CD4-positive, alpha-beta T cell treated with Interleukin-1 beta for 1 hour (primary cell): ENCODE measurements at places on chromosomes 4 and X.

- DNase-seq = no peak
Measured at GRCh38 chr4:71830-72229, 18.7 kb downstream of the ZNF595 start.

DNA sequence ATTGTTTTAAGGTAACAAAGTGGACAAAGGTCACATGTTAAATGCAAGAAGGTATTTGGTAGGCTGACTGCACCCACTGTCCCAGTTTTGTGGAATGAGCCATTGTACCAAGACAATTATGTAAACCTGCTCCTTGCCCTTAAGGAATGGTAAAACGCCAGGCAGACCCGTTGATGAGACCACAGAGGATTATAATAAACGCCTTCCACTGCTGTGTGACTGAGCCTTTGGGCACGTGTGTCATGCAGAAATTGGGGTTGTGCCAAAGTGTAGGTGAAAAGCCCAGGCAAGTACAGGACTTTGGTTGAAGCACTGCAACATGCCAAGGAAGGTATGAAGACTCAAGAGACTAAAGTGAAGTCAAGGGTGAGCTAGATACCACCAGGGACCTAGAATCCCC is 59.7 kb downstream of the LRRC66 start:
- DNase-seq = no peak

DNA sequence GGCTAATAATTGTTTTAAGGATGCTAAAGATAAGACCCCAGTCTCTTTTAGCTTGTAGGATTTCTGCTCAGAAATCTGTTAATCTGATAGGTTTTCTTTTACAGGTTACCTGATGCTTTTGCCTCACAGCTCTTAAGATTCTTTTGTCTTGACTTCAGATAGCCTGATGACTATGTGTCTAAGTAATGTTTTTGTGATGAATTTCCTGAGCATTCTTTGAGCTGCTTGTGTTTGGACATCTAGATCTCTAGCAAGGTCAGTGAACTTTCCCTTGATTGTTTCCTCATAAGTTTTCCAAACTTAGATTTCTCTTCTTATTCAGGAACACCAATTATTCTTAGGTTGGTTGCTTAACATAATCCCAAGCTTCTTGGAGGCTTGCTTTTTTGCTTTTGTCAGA is 104.1 kb downstream of the ZNF518B start:
- DNase-seq = no peak

- no peak for DNase-seq
Measured at GRCh38 chr4:128675083-128675482, 134.4 kb upstream of the JADE1 start.

DNA sequence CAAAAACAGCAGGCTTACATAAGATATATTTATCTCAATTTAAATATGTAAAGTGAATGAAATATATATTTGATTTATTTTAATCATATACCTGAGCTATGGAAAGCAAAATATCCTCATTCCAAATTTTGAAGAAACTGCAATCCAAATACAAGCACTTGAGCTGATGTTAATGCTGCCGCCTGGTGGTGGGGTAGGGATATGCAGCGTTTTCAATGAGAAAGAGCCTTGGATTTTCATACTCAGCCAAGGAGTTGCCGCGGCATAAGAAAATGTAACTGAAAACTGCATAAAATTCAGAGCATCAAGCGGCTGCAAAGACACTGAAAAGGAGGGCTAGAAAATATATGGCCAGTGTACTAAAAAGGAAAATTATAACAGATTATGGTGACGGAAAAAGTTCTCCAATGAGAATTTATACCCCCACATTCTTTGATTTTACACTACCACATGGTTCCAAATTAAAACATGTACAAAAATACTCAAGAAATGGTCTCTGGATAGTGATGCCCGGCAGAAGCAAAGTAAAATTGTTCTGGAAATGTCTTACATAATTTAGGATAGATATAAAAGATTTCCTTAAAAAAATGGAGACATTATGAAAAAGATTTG is 660.3 kb upstream of the PITX2 start:
- DNase-seq = peak; percentile 15

GRCh38 chrX:74104356-74105015 is 199.5 kb upstream of the ZCCHC13 start:
- DNase-seq = no peak
